Mesangial cell (primary cell): ENCODE measurements at places on chromosomes 1 and 21. TPM values are rescaled to one million over a fixed set of nuclear protein-coding genes. Genes with fewer than 3 reads are reported as not detected.

SLC22A15 gene
- 0.81 and 3.0 TPM in 2 replicates for total RNA-seq

CFHR3 gene
- not detected in 2 replicates for total RNA-seq

PLPPR5 gene
- 0.25 TPM in 1 of 2 replicates, not detected in the other for total RNA-seq

ZNF697 gene
- 5.2 and 10.8 TPM in 2 replicates for total RNA-seq

S100A7A gene
- not detected in 2 replicates for total RNA-seq

SPRR2E gene
- not detected in 2 replicates for total RNA-seq

NECTIN4 gene
- under 0.01 and 0.16 TPM in 2 replicates for total RNA-seq

ARHGAP30 gene
- not detected in 2 replicates for total RNA-seq

HMGN1 gene
- 115 and 205 TPM in 2 replicates for total RNA-seq

CLDN17 gene
- not detected in 2 replicates for total RNA-seq

TMEM54 gene
- total RNA-seq = 109 and 130 TPM in 2 replicates
